Stimulated activated CD4-positive, alpha-beta T cell treated with anti-CD3 and anti-CD28 coated beads, Interleukin-2, amount 100 ng/mL, for 24 hours (primary cell): ENCODE measurements at places on chromosomes 1 and 21.

GRCh38 chr21:45848331-45848730 lies 133.2 kb upstream of the COL6A1 start:
- DNase-seq, result no peak

DNA sequence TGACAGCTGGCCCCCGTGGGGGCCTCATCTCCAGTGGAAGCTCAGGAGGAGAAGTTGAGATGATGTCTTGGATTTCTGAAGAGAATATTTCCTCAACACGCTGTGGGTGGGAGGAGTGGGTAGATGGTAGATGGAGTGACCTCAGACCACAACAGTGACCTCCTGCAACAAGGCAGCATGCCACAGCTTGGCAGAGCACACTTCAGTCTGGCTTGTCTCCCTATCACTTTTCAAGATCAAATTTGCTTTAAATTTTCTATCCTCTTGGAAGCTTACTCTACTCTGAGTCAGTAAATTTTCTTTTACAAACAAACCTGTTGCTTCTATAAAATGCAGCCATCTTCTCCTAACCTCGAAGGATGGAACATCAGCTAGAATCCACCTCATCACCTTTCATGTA lies 59.7 kb downstream of the NTPCR start:
- no peak for DNase-seq

GRCh38 chr1:25912076-25912831 lies 6.0 kb upstream of the STMN1 start:
- DNase-seq, result no peak

GRCh38 chr21:16796776-16797175 lies 716.1 kb upstream of the CXADR start:
- DNase-seq, result no peak

DNA sequence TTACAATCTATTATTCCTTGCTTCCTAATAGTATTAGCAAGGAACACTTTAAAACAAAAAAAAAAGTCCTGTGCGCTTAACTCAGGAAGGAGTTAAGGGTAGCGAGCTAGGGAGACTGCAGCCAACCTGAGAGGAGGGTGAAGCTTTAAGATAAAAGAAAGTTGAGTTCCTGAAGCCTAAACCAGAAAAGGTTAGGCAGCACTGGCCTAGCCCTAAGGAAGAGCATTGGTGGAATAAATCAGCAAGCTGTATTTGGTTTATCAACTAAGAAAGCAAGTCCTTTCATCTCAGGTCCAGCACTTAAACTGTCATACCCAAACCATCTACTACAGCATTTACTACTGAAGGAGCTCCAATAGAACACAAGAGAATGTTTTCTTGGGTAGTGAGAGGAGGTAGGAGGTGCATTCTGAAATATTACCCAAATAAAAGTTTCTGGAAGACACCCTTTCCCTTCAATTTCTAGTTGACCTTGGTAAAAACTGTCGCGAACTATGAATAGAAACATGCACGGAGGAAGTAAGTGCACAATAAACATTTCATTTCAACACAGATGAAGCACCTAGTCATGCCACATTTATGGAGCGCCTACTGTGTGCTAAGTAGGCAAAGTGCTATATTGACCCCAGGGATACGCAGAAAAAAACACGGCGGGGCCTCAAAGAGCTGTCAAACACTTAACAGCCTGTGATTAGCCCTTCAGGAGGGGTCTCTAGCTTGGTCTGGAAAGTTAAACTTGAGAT lies 1.3 kb downstream of the GLRX2 start:
- DNase-seq, result no peak

- DNase-seq, result no peak
Observed at GRCh38 chr1:171431994-171432393, 53.3 kb upstream of the PRRC2C start.

GRCh38 chr21:42141643-42142042 lies 70.5 kb downstream of the UMODL1 start:
- no peak for DNase-seq

- DNase-seq, result no peak
Observed at GRCh38 chr1:151143057-151143435, 3.4 kb downstream of the SEMA6C start.

DNA sequence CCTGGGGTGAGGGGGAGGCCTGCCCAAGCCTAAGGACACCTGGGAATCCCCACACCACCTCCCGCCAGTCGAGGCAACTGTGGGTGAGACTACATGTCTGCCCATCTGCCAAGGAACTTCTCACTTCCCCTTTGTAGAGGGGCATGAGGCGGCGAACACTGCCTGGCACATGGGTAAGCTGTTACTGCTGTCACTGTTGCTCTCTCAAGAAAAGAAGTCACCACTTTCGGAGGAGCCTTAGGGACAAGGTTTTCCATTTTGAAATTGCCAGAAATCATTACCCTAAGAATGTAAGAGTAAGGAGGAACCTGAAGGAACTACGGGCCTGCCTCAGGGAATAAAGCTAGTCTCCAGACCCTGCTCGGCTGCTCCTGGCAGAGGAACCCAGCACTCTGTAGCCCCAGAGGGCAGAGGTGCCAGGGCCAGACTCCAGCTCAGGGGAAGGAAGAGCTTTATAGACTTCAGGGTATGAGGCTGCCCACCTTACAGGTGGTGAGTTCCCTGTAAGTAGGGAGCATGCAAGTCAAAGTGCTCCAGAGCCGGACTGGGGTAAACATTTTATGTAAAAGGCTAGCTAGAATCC lies 23.3 kb downstream of the SLC2A1 start:
- DNase-seq, result no peak

DNA sequence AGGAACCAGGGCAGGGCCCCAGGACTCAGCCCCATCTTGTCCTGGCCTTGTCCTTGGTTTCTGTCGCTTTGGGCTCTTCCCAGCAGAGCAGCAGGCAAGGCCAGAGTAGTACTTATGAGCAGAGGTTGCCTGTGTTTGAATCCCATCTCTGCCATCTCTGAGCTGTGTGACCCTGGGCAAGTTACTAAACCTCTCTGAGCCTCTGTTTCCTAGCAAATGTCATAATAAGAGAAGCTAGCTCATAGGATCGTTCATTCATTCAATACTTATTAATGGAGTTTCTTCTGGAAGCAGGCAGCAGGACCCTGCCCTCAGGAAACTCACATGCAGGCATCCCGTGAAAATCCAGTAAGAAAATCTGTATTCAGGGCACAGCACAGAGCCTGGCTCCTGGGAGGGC lies 84.3 kb downstream of the FBXO2 start:
- no peak for DNase-seq

DNA sequence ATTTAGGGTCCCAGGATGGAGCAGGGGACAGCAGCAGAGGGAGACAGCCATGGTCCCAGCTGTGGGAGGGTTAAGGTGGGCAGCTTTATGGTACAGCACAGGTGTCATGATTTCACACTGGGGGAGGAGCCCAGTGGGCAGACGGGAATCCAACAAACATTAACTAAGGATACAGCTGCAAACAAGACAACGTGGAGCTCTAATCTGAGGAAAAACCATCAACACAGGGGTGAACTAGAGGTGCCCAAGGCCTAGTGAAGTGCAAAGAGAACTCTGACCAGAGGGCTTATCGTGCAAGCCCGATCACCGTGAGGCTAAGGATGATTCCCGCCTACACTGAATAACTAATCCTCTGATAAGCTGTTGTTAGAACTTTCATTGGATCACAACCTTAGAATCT lies 18.7 kb downstream of the ECE1 start:
- no peak for DNase-seq

- peak; percentile 70 for DNase-seq
Observed at GRCh38 chr1:234608911-234609690, 877 bp downstream of the IRF2BP2 start.

DNA sequence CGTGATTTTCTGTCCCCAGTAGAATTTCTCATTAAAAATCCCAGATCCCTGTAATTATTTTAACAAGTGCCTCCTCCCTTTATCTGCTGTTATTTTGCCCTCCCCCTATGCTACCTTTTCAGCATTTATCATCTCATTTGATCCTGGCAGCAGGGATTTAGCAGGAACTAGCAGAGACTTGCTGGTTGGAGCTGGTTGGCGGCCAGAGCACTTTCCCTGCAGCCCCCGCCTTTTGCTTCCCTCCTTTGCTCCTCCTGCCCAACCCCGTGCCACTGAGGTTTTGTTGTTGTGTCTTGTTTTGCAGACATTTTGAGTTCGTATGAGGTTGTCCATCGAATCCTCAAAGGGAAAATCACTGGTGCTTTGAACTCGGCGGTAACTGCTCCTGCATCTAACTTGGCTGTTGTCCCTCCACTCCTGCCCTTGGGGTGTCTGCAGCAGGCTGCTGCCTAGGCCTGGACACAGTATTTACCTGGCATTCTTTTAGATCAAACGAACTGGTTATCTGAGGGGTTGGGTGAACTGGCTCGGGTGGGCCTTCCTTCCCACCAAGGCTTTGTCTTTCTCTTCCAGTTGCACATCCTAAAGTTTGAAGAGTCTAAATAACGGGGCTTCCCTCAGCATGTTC lies 11.2 kb downstream of the UBE2Q1 start:
- DNase-seq, result no peak

GRCh38 chr1:67317803-67318202 lies 10.1 kb downstream of the IL12RB2 start:
- DNase-seq, result no peak
